AG20443 (cell line): ENCODE measurements at places on chromosomes 3 and 15.

DNA sequence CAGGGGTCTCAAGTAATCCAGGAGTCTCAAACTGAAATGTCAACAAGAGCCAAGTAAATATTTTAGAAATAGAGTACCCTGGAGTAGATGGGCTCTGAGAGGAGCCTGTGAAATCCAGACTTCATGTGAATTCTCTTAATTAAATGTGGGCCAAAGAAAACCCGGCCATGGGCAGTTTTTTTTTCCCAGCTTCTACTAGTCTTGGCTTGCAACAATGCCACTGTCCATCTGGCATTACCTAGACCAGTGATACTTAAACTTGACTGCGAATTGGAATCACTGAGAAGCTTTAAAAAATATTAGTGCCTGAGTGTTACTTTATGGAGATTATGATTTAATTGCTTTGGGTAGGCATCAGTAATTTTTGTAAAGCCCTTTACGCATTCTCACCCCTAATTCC, 66.4 kb upstream of the GOLGA6B start:
- DNase-seq: no peak

DNA sequence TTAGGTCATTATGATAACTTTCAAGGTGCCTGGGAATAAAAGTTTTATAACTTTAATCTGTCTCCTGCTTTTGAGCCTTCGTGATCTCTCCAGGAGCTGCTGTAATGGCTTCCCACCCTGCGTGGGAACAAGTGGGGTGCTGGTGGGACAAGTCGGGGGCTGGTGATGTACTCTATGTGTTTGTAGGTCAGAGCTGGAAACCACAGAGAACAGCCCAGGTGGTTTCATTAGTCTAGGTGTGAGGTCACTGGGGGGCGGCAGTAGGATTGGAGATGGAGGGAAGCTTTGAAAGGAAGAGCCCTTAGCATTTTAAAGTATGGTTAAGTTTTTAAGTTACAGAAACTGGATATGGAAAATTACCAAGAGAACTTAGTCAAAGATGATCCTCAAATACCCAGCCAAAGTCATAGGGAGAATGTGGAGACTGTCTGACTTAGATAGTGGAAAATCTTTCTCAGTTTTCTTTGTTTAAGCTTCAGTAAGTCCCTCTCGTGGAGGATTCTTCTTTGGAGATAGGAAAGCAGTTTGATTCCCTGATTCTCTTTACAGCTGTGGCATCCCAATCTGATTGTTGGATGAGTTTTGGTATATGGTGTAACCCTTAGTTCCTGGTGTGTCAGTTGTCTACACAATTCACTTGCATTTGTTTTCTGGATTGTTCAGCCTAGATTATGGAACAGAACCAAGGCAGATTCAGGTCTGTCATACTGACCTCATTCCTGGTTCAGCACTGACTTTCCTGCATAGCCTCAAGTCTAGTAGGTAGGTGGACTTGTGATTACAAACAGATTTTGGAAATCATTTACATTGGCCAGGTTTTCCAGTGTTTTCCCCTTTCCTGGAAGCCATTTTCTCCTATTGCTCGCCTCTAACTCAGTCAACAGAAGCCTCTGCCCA, 115.6 kb downstream of the FNDC3B start:
- no peak for DNase-seq

GRCh38 chr15:36988947-36989346, 111.4 kb downstream of the MEIS2 start:
- DNase-seq: no peak

GRCh38 chr3:4475804-4476203, 8.7 kb upstream of the SUMF1 start:
- DNase-seq: no peak

- peak; percentile 12 for DNase-seq
These were observed 39.6 kb downstream of the LEKR1 start for GRCh38 chr3:156865732-156866131.

DNA sequence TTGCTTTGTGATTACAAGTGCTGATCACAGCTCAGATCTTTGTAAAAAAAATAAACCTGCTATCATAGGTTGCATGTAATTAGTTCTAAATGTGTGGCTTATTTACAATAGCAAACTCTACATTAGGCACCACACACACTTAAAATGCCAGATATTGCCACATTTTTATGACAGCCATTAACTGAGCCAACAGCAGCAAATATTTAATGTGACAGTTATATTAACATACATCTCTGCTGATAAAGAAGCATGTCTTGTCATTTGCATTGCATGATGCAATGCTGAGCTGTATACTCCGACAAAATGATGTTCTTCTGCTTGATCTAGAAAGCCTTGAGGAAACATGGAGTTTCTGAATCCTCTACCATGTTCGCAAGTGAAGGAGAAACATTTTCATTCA, 273.6 kb upstream of the VEPH1 start:
- no peak for DNase-seq

DNA sequence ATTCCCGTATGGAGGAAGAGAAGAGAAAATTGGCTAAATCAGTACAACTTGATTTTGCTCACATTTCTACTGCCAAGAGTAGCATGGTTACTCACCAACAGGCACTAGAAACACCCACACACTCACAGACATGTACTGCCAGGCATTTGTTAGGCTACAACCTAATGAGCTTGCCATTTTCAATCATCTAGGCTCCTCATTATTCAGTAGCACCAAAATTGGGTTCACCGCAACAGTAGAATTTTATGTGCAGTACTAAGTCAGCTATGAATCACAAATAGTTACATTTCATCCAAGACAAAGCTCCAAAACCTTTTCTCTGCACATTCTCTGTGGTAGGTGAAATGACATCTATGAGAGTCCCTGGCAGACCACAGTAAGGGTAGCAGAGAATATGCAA, 15.0 kb upstream of the THUMPD3 start:
- DNase-seq: peak; percentile 77

- no peak for DNase-seq
These were observed 7.9 kb downstream of the RBP2 start for GRCh38 chr3:139468399-139468798.

DNA sequence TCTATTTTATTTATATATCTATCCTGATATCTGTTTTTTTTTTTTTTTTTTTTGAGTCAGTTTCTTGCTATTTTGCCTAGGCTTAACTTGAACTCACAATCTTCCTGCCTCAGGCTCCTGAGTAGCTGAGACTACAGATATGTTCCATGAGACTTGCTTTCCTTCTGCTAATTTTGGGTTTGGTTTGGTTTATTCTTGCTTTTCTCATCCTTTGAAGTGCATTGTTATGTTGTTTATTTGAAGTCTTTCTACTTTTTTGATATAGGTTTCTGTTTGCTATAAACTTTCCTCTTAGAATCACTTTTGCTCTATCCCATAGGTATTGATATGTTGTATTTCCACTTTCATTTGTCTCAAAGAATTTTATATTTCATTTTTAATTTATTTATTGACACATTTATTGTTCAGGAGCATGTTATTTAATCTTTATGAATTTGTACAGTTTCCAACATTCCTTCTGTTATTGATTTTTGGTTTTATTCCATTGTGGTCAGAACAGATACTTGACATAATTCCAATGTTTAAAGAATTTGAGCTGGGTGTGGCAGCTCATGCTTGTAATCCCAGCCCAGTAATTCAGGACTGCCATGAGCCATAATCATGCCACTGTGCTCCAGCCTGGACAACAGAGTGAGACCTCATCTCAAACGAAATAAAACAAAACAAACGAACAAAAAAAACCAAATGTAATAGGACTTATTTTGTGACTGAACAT, 62.3 kb upstream of the PLSCR4 start:
- DNase-seq: peak; percentile 20

GRCh38 chr3:16319723-16320122, 54.7 kb downstream of the OXNAD1 start:
- DNase-seq: no peak
